ENCODE measurements at places on chromosomes 11 and 22. TPM values are rescaled to one million over a fixed set of nuclear protein-coding genes. Genes with fewer than 3 reads are reported as not detected.

NXPE2 gene
- total RNA-seq = not detected

RNF169 gene
- 19.3 TPM for total RNA-seq

- no peak for DNase-seq
These were observed 335.1 kb upstream of the API5 start for GRCh38 chr11:42976636-42977217.

FAM180B gene
- not detected for total RNA-seq

GRCh38 chr11:112288021-112288420 lies 27.4 kb upstream of the PLET1 start:
- no peak for DNase-seq

DNA sequence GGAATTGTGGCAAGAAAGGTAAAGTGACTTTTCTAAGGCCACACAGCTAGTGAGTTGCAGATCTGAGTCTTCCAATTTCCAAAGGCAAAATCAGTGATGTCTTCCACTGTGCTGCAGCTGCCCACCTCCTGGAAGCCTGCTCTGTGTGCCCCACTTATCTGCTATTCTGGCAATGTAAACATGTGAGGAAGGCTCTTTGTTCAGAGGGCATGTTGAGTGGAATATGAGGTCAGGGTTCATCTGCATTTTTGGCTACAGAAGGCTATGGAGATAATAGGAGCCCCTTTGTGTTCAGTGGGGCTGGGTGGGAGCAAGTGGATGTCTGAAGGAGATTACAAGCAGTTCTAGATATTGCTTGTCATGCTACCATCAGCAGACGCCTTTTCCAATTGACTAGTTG lies 396.2 kb downstream of the BUD13 start:
- DNase-seq = no peak

HSPB2 gene
- total RNA-seq = 6.5 TPM

Data from upper lobe of left lung (tissue), 6 donors.